ENCODE measurements at places on chromosomes 5 and 9.

DNA sequence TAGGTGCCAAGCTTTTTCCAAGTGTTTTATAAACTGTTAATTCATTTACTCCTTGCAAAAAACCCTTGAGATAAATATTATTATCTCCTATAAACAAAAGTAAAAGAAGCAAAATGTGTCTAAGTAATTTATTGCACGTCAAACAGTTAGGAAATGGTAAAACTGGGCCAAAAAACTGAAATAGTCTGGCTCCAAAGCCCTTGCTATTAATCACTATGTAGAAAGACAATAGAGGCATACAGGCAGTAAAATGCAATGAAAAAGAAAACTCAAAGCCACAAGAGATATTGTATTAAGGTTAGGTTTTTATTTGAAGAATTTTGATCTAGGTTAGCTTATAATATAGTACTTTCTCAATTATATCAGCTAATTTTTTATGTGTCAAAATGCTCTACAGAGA is 457.7 kb downstream of the ANXA1 start:
- no peak for DNase-seq

- DNase-seq, result no peak
Observed at GRCh38 chr5:42872865-42873264, 61.2 kb upstream of the SELENOP start.

- DNase-seq, result peak; percentile 99
Observed at GRCh38 chr5:14265570-14265969, 122.4 kb downstream of the TRIO start.

- peak; percentile 54 for DNase-seq
Observed at GRCh38 chr9:3903906-3904305, 378.1 kb upstream of the RFX3 start.

DNA sequence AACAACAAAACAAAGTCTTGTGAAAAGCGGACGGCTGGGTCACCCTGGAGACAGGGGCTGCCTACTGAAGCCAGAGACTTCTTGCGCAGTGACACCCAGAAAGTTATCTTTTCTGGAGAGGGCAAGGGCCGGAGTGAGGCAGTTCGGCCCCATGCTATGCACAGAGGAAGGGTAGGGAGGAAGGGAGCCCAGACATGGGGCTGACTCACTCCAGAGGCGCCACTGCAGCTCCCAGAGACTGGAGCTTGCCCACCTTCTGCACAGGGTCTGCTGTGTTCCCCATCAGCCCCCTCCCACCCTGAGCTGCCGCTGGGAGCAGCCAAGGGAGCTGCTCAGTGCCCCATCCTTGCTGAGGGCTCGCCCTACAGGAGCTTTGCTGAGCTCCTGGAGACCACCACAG is 13.3 kb downstream of the SLC6A3 start:
- DNase-seq, result no peak

GRCh38 chr5:173686950-173687349 is 70.5 kb upstream of the BOD1 start:
- no peak for DNase-seq

GRCh38 chr5:34914671-34915138 is 599 bp downstream of the RAD1 start:
- DNase-seq, result no peak

DNA sequence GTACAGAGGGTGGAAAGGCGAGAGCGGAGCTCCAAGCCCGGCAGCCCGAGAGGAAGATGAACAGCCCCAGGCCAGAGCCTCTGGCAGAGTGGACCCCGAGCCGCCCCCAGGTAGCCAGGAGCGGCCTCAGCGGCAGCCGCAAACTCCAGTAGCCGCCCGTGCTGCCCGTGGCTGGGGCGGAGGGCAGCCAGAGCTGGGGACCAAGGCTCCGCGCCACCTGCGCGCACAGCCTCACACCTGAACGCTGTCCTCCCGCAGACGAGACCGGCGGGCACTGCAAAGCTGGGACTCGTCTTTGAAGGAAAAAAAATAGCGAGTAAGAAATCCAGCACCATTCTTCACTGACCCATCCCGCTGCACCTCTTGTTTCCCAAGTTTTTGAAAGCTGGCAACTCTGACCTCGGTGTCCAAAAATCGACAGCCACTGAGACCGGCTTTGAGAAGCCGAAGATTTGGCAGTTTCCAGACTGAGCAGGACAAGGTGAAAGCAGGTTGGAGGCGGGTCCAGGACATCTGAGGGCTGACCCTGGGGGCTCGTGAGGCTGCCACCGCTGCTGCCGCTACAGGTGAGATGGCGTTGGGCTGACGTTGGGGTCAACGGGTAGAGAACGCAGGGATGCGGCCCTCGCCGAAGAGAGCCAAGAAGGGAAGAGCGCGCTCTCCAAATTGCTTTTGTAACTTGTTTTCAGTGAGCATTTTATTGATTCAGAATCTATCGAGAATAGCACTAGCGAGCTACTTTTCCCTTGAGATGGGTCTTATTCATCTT is at the start of gene PTGER4:
Gene PTGER4, plus strand, starts transcription at position 3 of the 769 bp plus-strand sequence. CDS start 1,079 bp downstream, outside the sequence.
- DNase-seq, result no peak

DNA sequence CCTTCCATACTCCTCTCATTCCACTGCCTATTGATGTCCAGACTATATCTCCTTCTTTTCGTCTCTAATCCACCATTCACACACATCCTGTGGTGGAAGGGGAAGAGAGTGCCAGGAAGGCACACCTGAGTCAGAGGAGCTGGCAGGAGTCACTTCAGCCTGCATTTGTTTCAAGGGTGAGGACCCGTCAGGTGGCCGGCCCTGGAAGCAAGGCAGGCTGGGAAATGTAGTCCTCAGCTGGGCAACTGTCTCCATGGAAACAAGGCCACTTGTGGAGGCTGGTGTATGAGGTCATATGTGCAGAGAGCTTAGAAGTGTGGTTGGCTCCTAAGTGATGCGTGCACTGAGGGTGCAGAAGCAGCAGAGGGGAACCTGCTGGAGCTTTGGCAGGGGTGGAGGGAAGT is 278.4 kb downstream of the NSG2 start:
- DNase-seq, result peak; percentile 10

Measured in kidney glomerular epithelial cell (primary cell).